ENCODE measurements at places on chromosomes 6 and 20.

- no peak for DNase-seq
Measured at GRCh38 chr6:95596021-95596420, 18.7 kb downstream of the MANEA start.

DNA sequence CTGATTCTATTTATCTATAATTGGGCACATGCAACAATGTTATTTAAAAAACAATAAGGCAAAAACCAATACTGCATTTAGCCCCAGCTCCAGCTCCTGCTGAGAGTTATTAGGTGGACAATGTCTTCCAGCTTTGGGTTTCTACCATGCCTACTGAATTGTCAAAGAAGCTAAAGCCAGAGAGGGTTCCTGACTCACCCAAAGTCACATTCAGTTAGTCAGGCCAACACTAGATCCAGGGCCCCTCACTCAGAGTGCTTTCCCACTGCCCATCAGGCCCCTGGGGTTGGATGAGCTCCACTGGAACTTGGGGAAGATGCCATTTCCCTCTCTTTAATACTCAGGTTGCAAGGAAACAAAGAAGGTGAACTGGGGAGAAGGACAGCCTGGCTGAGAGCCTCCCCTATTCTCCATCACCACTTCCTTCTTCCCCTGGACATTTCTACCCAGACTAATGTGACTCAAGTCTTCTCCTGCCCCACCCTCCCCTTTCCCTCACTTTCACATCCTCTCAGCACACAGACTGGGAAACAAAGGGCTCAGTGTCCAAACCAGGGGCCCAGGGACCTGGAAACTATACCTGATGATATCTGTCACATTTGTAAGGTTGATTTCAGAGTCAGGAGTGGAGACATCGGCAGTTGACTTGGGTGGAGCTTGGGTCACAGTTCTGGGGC, 6.0 kb downstream of the TREM1 start:
- no peak for DNase-seq

- DNase-seq: no peak
Measured at GRCh38 chr20:22159276-22159675, 425.1 kb downstream of the FOXA2 start.

DNA sequence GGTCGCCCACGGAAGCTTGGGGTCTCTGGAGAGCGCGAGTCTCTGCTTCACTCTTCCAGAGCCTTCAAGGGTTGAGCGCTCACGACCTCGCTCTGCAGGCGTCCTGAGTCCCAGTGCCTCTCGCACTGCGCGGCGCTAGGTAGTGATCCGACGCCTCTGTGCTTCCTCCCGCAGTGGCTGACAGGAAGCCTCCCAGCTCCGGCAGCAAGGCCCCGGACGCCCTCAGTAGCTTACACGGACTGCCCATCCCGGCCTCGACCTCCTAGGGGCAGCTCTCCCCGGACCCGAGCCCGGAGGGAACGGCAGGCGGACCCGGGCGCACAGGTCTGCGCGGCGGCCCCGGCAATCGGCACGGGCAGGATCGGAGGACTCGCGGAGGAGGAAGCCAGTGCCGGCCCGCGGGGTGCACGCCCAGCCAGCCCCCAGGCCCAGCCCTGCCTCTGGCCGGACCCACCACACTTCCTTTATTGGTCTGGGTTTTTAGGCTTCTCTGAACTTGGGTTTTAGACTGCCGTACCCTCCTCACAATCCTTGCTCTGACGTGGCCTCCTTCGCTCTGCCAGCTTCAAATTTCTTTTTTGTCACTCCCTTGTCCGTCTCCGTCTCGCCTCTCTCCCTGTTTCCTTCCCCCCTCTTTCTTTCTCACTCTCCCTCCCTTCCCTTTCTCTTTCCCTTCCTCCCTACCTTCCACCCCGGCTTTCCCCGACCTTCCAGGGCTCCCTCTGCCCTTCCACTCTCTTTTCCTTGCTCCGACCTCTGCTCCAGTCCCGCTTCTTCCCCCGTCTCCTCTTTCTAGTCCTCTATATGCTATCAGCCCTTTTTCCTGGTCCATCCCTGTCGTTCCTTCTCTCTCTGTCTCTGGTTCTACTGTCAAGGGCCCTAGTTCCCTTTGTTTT, 9.1 kb downstream of the PAX1 start:
- no peak for DNase-seq

DNA sequence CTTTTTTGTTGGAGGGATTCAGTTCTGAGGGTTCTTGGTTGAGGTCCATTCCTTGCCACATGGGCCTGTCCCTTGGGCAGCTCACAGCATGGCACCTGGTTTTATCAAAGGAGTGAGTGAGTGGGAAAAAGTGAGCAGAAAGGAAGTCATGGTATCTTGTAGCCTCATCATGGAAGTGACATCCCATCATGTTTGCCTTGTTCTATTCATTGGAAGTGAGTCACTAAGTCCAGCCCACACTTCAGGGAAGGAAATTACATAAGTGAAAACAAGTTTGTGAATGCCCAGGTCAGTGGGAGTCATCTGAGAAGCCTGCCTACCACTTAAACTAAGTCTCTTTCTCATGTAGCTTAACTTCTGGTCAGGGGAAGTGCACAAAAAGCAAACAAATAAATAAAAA, 32.8 kb upstream of the ZNFX1 start:
- DNase-seq: no peak

GRCh38 chr6:157693867-157694266, 129.2 kb upstream of the SNX9 start:
- DNase-seq: peak; percentile 69

All from heart right ventricle (tissue), 16 donors.